ENCODE measurements at places on chromosomes 7 and 10. TPM values are rescaled to one million over a fixed set of nuclear protein-coding genes. Genes with fewer than 3 reads are reported as not detected.

The ZNF503 gene
- total RNA-seq, result 4.7 TPM

The CNPY1 gene
- not detected for total RNA-seq

The CALML5 gene
- not detected for total RNA-seq

The SLIT1 gene
- total RNA-seq, result not detected

The ADAMTS14 gene
- 5.5 TPM for total RNA-seq

The CACNA2D1 gene
- total RNA-seq, result 90.3 TPM

The OPN4 gene
- not detected for total RNA-seq

The DNAJC12 gene
- total RNA-seq, result 4.3 TPM

The GFRA1 gene
- total RNA-seq, result 1.6 TPM

The CLRN3 gene
- total RNA-seq, result not detected

The NRP1 gene
- 125 TPM for total RNA-seq

The SFMBT2 gene
- 5.1 TPM for total RNA-seq

The XRCC2 gene
- total RNA-seq, result 0.43 TPM

The SORBS1 gene
- 1.5 TPM for total RNA-seq

The BRAT1 gene
- 15.4 TPM for total RNA-seq

The TMEM273 gene
- under 0.01 TPM for total RNA-seq

The AGAP9 gene
- 2.9 TPM for total RNA-seq

The KNDC1 gene
- total RNA-seq, result 0.57 TPM

The PPP1R3C gene
- total RNA-seq, result 190 TPM

The TAS2R41 gene
- not detected for total RNA-seq

The GARS1 gene
- 268 TPM for total RNA-seq

The CRYGN gene
- 0.74 TPM for total RNA-seq

The TRPV5 gene
- total RNA-seq, result not detected

The HOXA3 gene
- 1.8 TPM for total RNA-seq

The TBC1D12 gene
- total RNA-seq, result 11.7 TPM

The CYP2C8 gene
- not detected for total RNA-seq

The TMEM229A gene
- not detected for total RNA-seq

The PRRT4 gene
- not detected for total RNA-seq

The CYP26A1 gene
- total RNA-seq, result 0.14 TPM

The AEBP1 gene
- total RNA-seq, result 15.5 TPM

The CDH23 gene
- total RNA-seq, result 0.18 TPM

The NAT16 gene
- not detected for total RNA-seq

The KLF14 gene
- total RNA-seq, result not detected

The SAMD9L gene
- 6.8 TPM for total RNA-seq

The FAM241B gene
- total RNA-seq, result not detected

The TAC1 gene
- total RNA-seq, result not detected

The RPEL1 gene
- under 0.01 TPM for total RNA-seq
